ENCODE measurements at places on chromosomes 3 and 15.
A peak's percentile ranks its signal among the peaks of the same experiment; 100 is the strongest.

GRCh38 chr3:114418107-114418506, 124.3 kb downstream of the TIGIT start:
- DNase-seq, result no peak

- no peak for DNase-seq
Observed at GRCh38 chr15:74789171-74789631, 7.3 kb downstream of the CSK start.

DNA sequence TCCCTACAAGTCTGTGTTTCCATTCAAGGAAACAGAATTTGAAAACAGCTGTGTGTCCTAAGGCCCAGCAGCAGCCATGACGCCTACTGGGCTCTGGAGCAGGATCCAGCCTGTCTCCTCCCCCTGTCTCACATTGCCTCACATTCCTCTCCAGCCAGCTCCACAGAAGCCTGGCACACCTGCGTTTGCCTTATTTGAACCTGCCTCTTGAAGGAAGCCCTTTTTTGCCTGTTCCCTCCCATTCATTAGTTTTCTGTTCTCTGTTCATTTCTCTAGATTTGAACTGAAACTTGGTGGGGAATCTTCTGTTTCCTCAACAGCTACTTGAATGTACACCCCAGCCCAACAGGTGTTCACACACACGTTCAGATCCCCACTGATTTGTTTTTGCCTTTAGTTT, 890.5 kb downstream of the TUSC7 start:
- DNase-seq, result no peak

DNA sequence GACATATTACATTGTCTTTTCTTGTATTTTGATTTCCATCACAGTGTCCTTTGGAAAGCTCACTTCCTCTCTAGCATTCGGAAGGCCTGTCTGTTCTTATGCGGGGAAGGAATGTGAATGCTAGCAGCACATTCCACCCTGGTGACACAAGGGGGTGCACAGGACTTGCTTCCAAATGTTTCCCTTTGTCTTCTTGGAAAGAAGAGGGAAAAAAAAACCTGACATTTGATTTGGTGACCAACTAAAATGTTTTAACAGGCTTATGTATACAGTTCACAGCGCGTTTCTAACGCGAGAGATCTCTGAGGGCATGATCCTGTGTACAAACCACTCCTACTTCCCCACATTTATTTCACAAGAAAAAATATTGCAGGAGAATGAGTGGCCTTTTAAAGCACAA, 107.6 kb upstream of the FXR1 start:
- DNase-seq, result peak; percentile 47

GRCh38 chr3:193451902-193452301, 73.3 kb upstream of the ATP13A5 start:
- DNase-seq, result no peak

DNA sequence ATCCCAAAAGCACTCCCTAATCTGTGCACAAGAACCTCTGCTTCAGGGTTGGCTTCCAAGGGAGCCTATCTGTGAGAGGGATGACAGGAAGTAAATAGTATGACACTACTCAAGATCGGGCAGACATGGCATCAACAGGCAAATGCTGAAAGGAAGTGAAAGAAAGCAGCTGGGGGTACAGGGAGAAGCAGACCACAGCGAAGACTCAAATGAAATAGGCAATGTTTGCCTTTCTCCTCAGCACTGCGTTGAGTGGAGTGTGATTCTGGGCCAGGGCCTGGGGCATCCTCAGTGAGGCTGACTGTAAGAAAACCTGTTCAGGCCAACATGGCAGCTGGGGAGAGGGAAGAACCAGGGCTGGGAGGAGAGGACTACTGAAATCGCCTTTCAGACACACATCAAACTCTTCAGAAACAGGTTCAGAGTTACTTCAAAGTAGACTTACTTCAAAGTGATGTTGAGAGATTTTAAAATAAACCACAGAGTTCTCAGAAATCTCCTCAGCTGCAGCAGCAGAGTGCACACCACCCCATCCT, 96.6 kb downstream of the SLC9A9 start:
- no peak for DNase-seq

DNA sequence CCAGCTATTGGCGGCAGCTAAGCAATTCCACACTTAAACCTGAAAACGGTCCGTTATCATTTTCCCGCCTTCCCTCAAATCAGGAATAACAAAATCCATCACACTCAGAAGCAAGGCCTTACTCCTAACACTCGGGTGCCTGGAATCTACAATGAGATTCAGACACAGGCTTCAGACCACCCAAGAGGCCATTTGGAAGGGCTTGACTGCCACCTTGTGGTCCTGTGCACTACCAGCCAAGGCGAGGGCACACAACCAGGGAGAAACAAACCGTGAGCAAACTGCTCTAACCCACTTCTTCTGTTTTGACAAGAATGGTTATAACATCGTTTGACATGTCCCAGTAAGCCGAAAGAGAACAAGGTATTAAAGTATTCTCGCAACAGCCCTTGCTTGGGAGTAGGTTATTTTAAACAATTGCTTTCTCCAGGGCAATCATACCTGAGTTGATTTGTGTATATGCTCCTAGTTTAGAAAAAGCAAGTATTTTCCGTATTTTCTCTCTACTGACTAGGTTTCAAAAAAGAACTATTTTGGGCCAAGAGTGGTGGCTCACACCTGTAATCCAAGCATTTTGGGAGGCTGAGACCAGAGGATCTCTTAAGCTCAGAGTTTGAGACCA, 40.1 kb upstream of the TAFA4 start:
- peak; percentile 67 for DNase-seq

GRCh38 chr3:112650482-112650881, 9.5 kb upstream of the CCDC80 start:
- no peak for DNase-seq

- DNase-seq, result peak; percentile 1
Observed at GRCh38 chr3:2303566-2303965, 204.9 kb downstream of the CNTN4 start.

- no peak for DNase-seq
Observed at GRCh38 chr3:69196876-69197275, 74.5 kb upstream of the LMOD3 start.

DNA sequence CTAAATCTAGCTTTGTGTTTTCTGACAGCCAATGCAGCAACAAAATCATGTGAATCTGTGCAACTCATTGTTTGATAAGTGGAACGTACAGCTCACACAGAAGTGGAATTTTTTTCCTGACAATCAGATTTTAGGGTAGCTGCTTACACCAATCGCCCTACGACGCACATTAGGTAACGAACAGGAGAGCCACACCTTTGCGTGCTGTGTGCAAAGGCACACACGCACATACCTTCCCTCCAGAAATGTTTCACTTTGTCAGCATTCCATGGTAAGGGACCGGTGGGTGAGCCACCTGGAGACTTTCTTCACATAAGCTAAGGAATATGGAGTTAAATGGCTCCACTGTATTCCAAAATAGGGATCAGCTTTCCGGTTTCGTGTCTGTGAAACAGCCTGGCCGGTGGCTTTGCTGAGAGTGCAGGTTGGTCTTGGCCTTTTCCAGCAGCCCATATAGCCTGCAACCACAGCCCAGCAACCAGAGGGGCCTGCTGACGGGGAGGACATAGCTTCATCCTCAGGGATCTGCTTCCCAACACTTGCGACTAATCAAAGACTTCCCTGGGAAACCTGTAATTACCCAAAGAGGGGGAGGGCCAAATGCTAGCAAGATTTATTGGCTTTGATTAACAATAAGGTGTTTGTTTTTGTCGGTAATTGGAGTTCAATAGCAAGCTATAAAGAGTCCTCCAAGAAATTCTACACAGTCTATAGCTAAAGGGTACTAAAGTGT, 145.3 kb downstream of the ADAMTS17 start:
- DNase-seq, result no peak

DNA sequence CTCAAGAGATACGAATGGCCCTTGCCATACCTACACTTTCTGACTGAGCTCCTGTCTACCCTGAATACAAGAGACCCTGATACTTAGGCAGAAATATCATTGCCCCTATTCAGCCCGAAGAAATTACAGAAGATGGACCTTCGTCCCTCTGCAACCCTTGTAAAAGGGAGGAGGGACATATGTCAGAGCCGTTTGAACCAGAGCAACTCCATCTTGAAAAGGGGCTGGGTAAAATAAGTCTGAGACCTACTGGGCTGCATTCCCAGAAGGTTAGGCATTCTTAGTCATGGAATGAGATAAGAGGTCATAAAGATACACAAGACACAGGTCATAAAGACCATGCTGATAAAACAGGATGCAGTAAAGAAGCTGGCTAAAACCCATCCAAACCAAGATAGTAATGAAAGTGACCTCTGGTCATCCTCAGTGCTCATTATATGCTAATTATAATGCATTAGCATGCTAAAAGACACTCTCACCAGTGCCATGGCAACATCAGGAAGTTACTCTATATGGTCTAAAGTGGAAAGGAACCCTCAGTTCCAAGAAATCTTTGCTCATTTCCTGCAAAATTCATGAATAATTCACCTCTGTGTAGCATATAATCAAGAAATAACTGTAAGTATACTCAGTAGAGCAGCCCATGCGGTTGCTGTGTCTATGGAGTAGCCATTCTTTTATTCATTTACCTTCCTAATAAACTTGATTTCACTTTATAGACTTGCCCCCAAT, 49.7 kb upstream of the GPD1L start:
- DNase-seq, result no peak

DNA sequence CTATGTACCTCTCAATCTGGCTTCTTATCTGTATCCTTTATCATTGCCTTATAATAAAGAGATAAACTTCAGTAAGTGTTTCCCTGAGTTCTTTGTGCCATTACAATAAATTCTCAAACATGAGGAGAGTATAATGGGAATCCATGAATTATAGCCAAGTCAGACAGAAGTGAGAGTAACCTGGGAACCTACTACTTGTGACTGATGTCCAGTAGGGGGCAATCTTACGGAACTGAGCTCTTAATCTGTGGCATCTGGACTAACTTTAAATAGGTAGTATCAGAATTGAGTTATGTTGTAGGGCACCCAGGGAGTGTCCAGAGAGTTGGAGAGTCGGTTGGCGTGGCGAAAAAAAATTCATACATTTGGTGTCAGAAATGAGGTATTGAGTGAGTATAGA, 542.6 kb downstream of the ZBBX start:
- DNase-seq, result no peak

DNA sequence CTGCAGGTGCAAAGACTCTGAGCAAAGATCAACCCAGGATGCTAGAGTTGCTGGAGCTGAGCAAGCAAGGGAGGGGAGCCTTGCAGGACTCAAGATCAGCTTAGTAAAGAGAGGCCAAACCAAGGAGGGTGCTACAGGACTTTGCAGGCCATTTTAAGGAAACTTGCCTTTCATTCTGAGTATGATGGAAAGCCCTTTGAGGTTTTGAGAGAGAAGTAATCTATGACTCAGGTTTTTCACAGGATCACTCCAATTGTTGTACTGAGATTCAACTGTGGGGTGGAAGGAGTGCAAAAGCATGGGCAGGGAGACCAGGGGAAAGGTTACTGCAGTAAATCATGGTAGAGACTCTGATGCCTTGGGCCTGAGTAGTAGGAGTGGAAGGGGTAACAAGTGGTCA, 260.4 kb upstream of the GPR149 start:
- no peak for DNase-seq

- DNase-seq, result no peak
Observed at GRCh38 chr3:178465260-178466180, 70.7 kb upstream of the KCNMB2 start.

GRCh38 chr3:74510261-74510818, 104.1 kb downstream of the CNTN3 start:
- DNase-seq, result no peak

DNA sequence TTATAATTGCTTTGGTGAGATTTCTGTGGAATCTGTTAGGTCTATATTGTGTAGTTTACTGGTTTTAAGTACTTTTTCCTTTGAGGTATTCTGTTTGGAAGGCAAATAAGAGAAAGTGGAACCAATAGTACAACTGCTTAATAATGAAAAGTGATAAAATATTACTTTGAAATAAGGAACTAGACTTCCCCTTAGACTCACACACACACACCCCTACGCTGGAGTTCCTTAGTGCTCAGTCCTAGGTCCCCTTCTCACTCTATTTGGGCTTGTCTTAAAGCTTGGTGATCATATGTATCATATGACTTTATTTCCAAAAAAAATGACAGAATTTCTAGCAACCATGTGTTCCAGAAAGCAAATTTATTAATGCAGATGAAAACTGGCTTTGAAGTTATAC, 494.0 kb upstream of the TGFBR2 start:
- no peak for DNase-seq

DNA sequence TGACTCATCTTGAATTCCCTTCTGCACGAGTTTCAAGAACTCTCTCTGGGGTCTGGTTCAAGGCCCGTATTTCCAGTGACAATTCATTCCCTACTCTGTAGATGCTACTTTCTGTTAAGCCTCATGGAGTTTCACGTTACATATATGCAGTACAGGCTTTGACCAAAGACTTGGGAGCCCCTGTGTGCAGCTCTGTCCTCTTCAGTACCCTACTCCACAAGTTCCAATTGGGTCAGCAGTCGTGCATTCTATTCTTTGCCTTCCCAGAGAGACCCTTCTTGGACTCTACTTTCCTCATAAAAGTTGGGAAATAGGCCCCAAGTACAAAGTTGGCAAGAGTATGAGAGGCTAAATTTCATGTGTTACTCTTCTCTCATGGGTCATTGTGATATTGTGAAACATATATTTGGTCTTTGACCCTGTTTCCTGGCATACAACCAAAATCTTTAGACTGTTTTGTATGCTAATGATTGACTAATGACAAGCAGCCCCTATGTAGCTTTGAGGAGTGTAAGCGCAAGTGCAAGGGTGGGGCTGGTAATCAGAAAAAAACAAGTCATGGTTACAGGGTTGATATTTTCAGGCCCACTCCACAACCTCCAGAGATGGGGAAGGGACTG, 15.0 kb upstream of the CCDC50 start:
- DNase-seq, result no peak

DNA sequence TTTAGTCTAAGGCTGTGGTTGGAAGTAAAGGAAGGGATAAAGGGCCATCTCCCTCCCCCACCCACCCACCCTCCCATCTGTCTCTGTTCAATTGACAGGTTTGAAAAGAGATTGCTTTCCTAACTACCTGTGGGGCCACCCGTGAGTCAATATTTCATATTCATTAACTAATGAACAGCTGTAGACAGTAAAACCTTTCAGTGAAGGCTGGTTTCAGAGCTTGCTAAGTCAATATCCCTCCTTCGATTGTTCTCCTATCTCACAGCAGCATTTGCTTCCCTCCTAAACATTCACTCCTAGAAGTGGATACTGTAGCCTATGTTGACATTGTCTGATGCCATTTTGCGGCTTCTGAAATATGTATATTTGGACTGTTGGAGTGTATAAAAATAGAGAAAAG, 85.9 kb upstream of the SYNPR start:
- no peak for DNase-seq

- DNase-seq, result no peak
Observed at GRCh38 chr3:33729993-33730392, 11.9 kb upstream of the CLASP2 start.

GRCh38 chr3:30518181-30518864, 88.1 kb upstream of the TGFBR2 start:
- DNase-seq, result peak; percentile 46

DNA sequence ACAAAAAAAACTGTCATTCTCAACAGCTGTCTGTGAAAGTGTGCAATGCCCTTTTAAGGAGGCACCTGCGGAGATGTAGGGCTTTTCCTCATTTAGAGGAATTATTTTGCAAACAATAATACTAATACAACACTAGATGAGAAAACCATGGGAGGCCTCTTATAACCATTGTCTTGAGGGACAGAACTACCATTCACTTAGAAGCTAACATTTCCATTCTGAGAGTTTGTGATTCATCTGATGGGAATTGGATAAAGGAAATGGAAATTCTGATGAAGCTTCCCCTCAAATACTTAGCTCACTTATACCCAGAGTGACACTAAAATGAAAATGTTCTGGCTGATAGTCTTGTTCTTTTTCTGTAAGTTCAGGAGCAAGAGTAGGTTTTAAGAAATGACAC, 147.7 kb downstream of the CADPS start:
- DNase-seq, result no peak
